ENCODE measurements at places on chromosomes 12 and 14. TPM values are rescaled to one million over a fixed set of nuclear protein-coding genes. Genes with fewer than 3 reads are reported as not detected.

- no peak for DNase-seq
Observed at GRCh38 chr14:100523843-100524169, 63.4 kb downstream of the BEGAIN start.

KLC1 gene
- 220 TPM for total RNA-seq

DNA sequence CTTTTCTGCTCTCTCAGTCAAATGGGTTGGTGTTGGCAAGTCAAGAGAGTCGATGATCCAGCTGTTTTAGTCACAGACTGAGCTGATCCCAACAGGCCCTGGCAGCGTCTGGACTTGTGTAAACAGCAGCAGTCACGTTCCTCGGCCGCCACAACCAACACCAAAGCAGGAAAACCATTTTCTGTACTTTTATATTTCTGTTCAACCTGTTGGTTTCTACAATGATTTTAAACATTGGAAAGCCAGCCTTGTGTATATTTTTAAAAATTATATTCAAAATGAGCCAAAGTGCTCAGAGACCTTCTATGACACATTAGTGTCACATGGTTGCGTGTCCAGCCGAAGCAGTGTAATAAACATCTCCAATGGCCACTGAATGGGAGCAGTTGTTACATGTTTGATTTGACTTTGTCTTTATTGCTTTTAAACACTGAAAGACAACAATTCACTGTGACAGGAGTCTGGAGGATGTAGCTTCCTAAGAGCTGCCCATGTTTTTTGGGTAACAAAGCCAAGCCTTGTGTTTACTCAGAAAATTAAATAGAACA lies 5.9 kb upstream of the SIVA1 start:
- no peak for DNase-seq

- DNase-seq = peak; percentile 36
Observed at GRCh38 chr12:50314636-50315312, 31.5 kb upstream of the LIMA1 start.

CMA1 gene
- total RNA-seq = not detected

GRCh38 chr14:49853572-49854375 lies 1.2 kb upstream of the NEMF start:
- peak; percentile 74 for DNase-seq

KHNYN gene
- total RNA-seq = 43.8 TPM

DNA sequence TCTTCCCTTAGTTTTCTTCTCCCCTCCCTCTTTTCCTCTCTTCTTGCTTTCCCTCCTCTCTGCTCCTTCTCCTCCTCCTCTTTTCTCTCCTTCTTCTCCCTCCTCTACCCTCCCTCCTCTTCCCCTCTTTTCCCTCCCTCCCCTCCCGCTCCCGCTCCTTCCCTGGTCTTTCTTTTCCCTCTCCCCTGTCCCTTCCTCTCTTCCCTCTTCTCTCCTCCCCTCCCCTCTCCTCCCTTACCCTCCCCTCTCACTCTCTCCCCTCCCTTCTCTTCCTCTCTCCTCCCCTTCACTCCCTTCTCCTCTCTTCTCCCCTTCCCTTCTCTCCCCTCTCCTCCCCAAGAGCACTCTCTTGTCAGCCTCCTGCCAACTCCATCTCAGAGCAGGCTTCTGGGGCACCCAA lies 17.4 kb upstream of the FBXO21 start:
- no peak for DNase-seq

GRCh38 chr14:76647697-76648298 lies 113.5 kb upstream of the VASH1 start:
- peak; percentile 32 for DNase-seq

HHIPL1 gene
- total RNA-seq = 15.1 TPM

- no peak for DNase-seq
Observed at GRCh38 chr14:76245097-76245496, 93.4 kb downstream of the GPATCH2L start.

DNA sequence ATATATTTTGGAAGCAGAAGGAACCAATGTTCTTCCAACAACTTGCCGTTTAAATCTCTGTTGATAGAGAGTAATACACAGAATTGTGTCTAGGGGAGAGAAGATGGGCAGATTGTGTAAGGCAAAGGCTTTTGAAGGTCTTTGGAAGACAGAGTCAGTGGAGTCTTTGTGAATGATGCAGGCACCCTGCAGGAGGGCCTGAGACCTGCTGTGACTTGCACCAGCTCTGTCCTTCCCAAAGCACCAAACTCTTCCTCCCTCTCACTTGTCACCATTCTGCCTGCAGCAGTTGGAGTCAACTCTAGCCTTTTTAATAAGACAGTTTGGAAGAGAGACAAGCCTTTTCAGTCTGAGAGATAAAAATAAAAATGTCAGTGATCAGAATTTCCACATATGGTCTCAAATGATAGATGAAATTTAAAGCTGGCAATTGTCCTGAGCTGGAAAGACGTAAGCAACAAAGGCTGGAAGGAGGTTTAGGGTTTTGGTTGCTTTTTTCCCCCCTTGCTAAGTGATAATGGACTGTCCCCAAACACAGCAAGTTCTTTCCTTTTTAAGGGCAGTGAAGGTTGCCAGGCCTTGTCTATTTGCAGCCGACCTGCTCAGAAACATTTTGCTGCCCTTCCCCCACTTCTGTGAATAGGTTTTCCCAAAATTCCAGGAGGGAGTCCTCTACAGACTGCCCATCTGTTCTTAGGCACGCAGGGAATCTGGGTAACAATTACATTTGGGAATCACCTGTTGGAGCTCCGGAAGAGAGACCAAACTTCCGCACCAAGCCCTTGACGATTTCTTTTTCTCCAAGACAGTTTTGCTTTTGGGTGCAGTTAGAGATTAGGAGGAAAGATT lies 103.0 kb upstream of the NTF3 start:
- DNase-seq = no peak

CFL2 gene
- 27.8 TPM for total RNA-seq

DNA sequence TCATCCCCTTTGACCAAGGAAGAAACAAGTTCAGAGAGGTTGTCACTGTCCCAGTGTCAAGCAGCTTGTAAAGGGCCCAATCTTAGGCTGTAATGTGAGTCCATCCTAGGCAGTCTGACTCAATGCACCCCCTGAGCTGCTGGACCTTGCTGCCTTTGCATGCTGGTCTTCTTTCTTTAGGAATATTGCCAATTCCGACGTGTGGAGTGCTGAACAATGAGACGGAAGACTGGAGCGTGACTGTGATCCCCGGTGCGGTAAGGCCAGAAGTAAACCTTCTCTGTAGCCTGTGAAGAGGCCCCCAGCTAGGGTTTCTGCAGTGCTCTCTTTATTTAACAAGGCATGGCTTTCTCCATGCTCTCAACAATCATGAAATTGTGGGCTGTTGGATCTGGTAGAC lies 963 bp downstream of the TCTN2 start:
- DNase-seq = no peak

- no peak for DNase-seq
Observed at GRCh38 chr14:69651664-69652063, 40.3 kb downstream of the SUSD6 start.

DNA sequence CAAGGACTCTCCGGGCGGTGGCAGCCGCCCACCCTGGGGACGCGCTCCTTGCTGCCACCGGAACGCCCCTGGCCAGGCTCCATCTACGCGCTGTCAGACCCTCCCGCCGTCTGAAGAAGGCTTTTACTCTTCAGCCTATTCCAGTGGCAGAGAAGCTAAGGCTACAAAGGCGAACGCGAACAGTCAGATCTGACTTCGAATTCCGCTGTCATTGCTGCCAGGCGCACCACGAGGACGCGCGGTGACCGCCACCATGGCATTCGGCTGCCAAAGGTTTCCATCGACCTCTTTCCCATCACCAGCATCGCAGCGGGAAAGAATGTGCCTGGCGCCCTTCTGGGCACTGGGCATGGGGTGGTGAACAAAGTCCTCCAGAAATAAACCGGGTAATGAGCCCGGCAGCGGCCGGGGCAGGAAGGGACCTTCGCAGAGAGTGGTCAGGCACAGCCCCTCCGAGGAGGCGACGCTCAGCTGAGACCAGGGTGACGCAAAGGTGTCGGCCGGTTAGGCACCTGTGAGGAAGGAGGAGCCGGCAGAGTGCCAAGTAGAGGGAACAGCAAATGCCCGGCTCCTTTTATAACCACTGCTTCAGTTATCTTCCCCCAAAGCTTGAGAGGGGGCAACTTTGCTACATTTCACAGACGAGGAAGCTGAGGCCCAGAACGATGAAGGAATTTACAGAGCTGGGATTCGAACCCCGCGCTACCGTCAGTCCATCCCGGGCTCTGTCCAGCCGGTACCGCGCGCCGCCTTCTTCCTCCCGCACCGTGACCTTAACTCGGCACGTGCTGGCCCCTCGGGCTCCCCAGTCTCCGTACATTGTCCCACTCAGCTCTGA lies 1.9 kb upstream of the RFX4 start:
- DNase-seq = peak; percentile 6

DNA sequence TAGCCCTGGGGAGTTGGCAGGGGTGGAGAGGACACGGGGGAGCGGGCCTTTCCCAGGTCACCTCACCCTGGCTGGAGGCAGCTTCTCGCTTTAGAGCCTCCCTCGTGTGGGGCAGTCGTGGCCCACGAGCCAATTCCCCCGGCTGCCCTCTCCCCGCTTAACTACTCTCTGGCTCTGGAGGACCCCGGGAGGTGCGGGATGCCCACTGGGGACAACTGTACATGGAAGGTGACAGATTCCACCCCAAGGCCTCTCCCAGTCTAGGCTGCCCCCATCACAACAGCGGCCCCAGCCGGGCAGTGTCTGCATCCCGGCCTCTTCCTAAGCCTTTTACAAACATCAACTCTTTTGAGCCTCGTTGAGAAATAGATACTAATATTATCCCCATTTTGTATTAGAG lies 78.1 kb downstream of the KIF26A start:
- DNase-seq = no peak

DNA sequence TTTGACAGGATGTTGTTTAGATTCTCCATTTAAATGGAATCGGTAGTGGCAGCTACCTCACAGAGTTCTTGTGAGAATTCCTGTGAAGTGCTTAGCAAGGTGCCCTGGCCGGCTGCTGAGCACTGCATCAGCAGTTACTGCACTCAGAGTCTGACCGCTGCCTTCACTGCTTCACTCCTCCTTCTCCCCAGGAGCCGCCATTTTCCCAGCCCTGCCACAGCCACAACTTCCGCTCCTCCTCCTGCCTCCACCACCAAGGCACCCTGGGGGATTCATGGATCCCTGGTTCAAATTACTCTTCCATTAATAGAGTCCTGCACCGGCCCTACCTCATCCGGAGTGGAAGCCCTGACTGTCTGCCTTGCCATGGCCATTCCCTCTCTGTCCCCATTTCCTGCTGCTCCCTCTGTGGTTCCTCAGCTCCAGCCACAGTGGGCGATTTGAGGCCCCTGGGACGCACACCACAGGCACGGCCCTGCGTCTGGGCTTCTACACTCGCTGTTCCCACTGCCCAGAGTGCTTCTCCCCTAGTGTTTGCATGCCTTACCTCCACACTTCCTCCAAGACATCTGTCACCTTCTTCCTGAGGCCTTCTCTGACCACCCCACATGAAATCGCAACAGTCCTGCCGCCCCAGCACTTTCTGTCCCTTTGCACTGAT lies 210.3 kb downstream of the IPO8 start:
- no peak for DNase-seq

GARIN6 gene
- not detected for total RNA-seq

DNA sequence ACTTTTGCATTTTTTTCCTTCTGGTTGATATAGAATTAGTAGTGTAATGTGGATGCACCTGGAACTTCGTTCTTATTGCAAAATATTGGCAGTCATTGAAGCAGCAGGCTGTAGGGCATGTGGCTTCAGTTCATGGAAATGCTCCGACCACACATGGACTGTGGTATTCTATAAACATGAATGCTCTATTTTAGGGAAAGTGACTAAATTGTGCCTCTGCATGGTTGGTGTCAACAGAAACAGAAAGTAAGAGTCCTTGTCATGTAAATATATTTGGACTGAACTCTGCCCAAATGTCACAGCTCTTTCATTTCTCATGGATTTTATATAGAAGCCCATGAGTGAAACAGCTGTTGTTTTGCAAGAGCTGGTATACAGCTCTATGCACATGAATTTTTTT lies 917.0 kb downstream of the LRFN5 start:
- no peak for DNase-seq

DNA sequence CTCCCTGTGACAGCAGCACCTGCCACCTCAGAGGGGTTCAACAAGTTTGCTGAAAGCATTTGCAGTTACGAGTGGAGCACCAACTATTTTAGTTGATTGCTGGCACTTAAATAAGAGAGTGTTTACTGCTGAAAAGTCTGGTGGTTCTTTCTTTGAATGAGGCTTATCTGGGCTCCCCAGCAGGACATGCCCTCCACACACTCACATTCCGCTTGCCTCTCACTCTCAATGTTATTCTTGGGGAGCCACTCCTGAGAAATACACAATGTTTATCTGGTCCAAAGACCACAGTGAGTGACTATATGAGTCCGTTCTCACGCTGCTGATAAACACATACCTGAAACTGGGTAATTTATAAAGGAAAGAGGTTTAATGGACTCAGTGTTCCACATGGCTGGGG lies 31.9 kb downstream of the NT5DC3 start:
- DNase-seq = no peak

- DNase-seq = no peak
Observed at GRCh38 chr14:43729143-43729542, 777.9 kb downstream of the FSCB start.

GRCh38 chr12:8661751-8662150 lies 875 bp downstream of the MFAP5 start:
- DNase-seq = no peak

DNA sequence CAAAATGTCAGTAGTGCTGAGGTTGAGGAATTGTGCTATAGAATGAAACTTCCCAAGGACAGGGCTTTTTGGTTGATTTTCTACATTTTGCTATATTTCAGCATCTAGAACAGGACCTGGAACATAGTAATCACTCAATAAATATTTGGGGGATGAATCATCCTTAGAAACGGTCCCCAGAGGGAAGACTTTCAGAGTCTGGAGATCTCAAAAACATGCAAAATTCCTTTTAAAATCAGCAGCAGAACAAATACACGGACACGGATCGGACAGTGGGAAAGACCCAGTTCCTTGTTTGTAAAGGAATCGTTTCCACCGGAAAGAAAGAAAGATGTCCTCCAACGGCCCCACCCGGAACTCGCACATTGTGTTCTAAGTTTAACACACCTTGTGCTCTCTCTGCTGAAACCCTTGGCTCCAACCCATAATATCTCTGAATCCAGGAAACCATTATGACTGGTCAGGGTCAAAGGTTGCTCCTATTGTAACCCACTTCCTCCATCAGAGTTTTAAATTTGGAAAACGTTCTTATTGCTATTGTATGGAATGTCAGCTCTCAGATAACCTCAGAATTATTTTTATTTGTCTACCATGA lies 617.2 kb downstream of the MED13L start:
- no peak for DNase-seq

GRCh38 chr12:109737631-109738030 lies 24.0 kb downstream of the FAM222A start:
- no peak for DNase-seq

- DNase-seq = no peak
Observed at GRCh38 chr12:78697817-78698415, 166.7 kb upstream of the SYT1 start.

SLC6A13 gene
- total RNA-seq = 0.90 TPM

NFE2 gene
- 0.49 TPM for total RNA-seq
